Muscle of leg (tissue), 16 donors: ENCODE measurements at places on chromosomes 1 and 21.

- no peak for DNase-seq
- H3K4me1 ChIP-seq, result no peaks in the 10 kb centered on the region
- H3K36me3 ChIP-seq, result no peaks in the 10 kb centered on the region
- H3K27ac ChIP-seq, result no peak overlapping the region
- H3K27me3 ChIP-seq, result no peaks in the 10 kb centered on the region
These were observed 42.0 kb upstream of the MTF1 start for GRCh38 chr1:37901191-37901892.

- no peaks in the 10 kb centered on the region for H3K27me3 ChIP-seq
- H3K36me3 ChIP-seq, result no peaks in the 10 kb centered on the region
- no peak overlapping the region for H3K27ac ChIP-seq
- peak; percentile 30 for DNase-seq
- H3K4me3 ChIP-seq, result no peak overlapping the region
- H3K4me1 ChIP-seq, result peaks cover 3% of the 10 kb centered on the region
These were observed 109.9 kb upstream of the KCTD3 start for GRCh38 chr1:215457213-215457612.

DNA sequence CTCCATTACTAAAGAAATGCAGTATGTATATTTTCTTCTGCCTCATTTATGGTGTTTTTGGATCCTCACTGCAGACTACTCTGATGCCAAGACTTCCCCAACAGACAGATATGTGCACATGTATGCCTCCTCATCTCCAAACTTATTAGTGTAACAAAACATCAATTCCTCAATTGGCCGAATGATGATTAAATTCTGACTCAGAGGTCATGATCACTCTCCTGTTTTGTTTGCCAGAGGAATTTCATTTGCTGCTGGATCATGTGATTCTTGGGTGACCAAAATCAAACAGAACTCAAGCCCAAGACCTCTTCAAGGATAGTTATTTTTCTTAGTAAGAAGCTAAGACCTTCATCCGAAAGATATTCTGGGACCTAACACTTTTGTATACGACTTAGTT, 227.6 kb downstream of the LMO4 start:
- no peak overlapping the region for H3K4me3 ChIP-seq

DNA sequence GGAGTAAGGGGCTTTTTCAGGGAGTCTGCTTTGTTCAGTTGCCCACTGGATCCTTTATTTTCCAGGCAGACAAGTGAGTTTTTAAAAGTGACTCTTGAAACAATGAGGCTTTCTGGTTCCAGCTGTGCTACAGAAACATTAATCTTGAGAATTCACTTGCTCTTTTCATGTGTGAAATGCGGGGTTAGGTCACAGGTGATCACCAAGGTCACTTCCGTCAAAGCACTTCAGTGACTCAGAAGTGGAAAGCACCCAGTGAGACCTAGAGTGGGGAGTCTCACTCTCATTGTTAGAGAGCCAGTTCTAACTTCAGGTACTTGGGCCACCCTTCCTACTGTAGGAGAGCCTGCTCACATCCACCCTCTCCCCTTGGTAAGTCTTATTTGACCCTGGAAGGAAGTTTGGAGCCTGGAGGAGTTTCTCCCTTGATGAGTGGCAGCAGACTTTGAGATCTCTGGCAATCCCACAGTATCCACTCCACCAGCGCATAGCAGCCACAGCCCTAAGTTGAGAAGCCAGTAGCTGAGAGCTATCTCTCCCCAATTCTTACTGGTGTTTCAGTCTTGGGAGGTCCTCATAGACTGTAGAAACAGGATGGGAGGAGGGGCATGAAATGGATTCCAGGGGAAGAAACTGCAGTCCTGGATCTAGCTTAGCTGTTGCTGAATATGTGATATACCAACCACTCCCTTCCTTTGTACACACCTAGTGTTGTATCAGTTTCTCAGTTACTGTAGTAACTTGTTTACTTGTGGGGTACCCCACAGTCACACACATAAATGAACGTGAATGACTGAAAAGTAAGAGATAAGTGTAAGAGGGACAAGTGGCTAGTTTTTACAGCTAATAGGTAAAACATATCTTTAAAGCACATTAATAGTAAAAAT, 3.1 kb downstream of the TACSTD2 start:
- DNase-seq, result no peak
- no peak overlapping the region for H3K4me3 ChIP-seq
- H3K4me1 ChIP-seq, result peaks cover 8% of the 10 kb centered on the region
- H3K27ac ChIP-seq, result no peak overlapping the region

GRCh38 chr1:145997718-145998023, 1.3 kb upstream of the TXNIP start:
- peaks cover 28% of the 10 kb centered on the region for H3K36me3 ChIP-seq
- peaks cover 40% of the 10 kb centered on the region for H3K4me1 ChIP-seq
- H3K27ac ChIP-seq, result peak overlapping the region; percentile 95
- peak; percentile 77 for DNase-seq
- H3K27me3 ChIP-seq, result no peaks in the 10 kb centered on the region

DNA sequence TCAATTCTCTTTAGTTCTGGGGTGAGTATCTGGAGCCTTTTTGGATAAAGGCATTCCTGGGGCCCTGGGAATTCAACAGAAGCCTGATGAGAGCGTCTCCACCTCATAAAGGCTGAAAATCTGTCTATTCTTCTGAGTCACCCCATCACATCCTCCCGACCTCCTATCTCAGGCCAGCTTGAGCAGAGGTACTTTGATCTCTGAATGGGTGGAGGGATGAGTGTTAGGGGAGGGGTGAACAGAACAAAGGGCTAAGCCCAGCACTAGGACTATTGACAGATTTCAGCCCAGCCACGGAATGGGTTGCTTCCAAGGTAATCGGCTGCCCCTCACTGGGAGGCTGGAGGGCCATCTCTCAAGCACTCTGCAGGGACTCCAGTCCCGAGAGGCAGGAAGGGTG, 2.5 kb upstream of the MYBPH start:
- H3K36me3 ChIP-seq, result no peaks in the 10 kb centered on the region
- DNase-seq, result no peak
- H3K27me3 ChIP-seq, result peaks cover 2% of the 10 kb centered on the region
- H3K4me1 ChIP-seq, result peaks cover 68% of the 10 kb centered on the region
- no peak overlapping the region for H3K27ac ChIP-seq

DNA sequence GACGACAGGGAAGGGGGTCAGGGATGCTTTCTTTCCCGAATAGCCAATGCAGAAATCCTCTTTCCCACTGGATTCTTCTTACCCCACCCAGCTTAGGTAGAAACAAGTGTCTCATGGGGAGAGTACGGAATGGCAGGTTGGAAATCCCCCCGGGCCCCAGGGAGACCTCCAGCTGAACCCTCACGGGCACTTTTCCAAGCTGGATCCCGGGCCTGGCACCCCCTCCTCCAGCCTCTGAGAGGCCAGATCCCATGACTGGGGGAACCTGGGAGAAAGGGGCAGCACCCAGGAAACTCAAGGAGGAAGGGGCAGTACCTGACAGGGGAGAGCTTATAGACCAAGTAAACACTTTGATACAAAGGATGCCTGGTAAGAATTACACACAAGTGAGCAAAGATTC, 1.3 kb downstream of the PKP1 start:
- H3K4me1 ChIP-seq, result peaks cover 43% of the 10 kb centered on the region
- no peak for DNase-seq
- peak overlapping the region; percentile 39 for H3K4me3 ChIP-seq
- H3K36me3 ChIP-seq, result no peaks in the 10 kb centered on the region
- H3K27ac ChIP-seq, result no peak overlapping the region

DNA sequence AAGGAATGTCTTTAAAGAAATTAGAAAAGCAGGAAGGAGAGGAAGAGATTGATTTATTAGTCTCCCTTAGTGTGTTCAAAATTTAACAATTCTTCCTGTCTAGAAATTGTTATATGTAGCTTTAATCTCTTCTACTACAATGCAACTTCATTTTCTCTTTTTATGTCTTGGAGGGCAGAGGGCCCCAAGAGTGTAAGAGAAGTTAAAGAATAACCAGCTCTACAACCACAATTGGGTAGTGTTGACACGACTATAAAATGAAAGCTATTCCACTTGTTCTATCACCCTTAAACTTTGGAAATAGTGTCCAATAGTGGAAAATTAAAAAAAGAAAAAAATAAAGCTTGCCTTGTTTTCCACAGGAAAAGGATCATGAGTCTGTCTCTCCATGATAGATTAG, 82.6 kb upstream of the DPYD start:
- no peaks in the 10 kb centered on the region for H3K27me3 ChIP-seq
- no peaks in the 10 kb centered on the region for H3K4me1 ChIP-seq
- DNase-seq, result no peak
- no peak overlapping the region for H3K27ac ChIP-seq
- H3K36me3 ChIP-seq, result no peaks in the 10 kb centered on the region

GRCh38 chr21:46253610-46254124, 25.1 kb upstream of the LSS start:
- no peaks in the 10 kb centered on the region for H3K4me1 ChIP-seq
- no peak for DNase-seq
- H3K4me3 ChIP-seq, result no peak overlapping the region
- H3K27ac ChIP-seq, result no peak overlapping the region

DNA sequence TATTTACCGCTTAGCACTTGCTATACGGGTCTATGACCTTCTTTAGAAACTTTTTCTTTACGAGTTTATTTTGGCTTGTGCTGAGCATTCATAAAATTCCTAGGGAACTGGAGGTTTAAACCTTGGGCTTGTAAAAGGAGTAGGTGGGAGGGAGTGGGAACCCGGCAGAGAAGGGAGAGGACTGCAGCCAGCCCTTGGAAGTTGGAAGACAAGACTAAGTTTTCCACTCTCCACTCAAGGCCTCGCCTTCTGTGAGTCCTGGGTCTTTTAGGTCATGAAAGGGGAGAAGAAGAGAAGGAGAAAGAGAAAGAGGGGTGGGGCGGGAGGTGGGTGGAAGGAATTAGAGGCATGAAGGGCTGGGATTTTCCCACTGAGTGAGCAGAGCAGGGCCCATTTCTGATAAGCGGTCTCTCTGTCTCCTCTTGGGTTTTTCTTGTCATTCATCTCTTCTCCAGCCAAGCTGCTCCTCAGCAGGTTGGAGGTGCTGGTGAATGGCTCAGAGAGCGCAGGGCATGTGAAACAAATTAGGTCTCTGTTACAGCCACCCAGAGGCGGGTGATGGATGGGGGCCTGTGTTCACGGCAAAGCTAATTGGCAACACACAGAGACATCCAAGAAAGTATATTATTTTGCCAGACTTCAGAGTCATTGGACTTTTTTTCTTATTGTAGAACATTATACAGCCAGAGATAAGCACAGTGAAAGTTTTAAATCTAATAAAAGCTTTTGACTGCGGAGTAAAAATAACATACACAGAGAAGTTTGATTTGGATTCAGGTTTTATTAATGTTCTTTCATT, 247.3 kb downstream of the FOXD2 start:
- no peak overlapping the region for H3K4me3 ChIP-seq
- H3K27me3 ChIP-seq, result peaks cover 26% of the 10 kb centered on the region
- peak overlapping the region; percentile 62 for H3K27ac ChIP-seq
- peak; percentile 79 for DNase-seq
- H3K36me3 ChIP-seq, result no peaks in the 10 kb centered on the region
- H3K4me1 ChIP-seq, result peaks cover 31% of the 10 kb centered on the region

DNA sequence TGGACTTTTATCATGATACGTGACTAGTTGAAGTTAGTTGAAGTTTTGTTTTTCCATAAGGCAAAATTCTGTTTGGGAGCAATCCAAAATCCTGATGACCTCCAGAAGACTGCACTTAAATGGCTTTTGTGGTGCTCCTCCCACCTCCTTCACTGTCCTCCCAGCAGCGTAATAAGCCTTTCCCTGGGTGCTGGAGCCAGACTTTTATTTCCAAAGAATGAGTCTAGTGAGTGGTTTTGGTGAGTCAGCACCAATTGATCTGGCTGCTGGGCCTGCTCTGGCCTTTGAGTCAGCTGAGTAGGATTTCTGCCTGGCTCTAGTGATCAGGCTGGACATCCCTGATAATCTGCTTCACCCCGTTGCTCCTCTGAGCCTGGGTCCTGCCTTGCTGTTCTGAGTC, 21.7 kb upstream of the KCND3 start:
- no peak overlapping the region for H3K27ac ChIP-seq
- no peak overlapping the region for H3K4me3 ChIP-seq
- peaks cover 11% of the 10 kb centered on the region for H3K27me3 ChIP-seq

DNA sequence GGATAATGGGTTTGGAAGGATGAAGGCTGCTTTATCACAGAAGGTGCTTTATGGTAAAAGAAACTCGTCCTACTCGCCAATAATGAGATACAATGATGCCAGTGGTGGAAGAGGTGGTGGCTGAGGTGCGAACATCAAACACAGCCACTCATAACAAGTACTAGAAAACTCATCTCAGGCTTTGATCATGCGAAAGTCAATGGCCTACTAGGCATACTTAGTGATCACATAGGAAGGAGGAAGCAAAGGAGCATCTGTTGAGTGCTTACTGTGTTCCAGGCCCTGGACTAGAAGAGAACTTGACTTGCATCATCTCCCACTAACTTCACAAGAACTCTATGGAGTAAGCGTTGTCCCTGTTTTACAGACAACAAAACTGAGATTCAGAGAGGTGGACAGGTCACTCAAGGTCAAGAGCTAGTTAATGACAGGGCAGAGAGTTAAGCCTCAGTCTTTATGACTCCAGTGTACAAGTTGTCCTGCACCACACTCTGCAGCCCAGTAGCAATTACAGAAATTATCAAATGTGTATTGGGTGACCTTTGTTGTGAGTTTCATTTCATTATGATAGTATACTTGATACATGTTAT, 33.6 kb downstream of the RUNX1 start:
- no peak overlapping the region for H3K4me3 ChIP-seq
- no peaks in the 10 kb centered on the region for H3K36me3 ChIP-seq
- H3K27ac ChIP-seq, result no peak overlapping the region

DNA sequence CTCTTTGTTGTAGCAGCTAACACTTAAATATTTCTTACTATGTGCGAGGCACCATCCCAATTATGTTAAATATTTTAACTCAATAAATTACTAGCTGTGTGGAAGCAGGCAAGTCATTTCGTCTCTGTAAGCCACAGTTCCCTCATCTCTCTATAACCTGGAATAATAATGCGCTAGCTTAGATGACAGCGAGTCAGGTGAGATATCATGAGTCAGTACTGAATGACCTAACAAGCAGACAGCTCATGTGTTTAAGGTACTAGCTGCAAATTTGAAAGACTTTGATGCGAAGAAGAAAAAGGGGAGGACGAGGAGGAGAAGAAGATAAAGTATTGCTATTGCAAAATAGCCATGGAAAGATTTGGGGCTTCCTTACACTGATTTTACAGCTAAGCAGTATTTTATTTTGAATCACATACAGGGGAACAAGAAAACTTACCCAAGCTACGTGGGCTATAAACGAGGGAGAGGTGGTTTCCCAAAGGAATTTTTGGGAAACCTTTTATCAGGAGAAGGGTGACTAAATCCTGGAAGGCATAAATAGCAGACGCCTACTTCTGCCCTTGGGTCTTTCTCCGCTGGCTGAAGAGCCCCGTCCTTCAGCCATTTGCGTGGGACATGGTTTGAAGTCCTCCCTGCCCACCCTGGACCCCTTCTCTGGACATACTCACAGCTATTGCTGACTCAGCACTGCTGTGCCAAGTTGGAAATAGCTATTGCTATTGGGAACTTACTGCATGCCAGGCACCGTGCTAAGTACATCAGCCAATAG, 8.9 kb downstream of the CITED4 start:
- no peak for DNase-seq
- H3K27me3 ChIP-seq, result no peaks in the 10 kb centered on the region
- no peak overlapping the region for H3K4me3 ChIP-seq
